Activated CD4-positive, alpha-beta T cell treated with anti-CD3 and anti-CD28 coated beads, Interleukin-2, amount 50 U/mL, for 4 hours (primary cell): ENCODE measurements at places on chromosomes 5 and 9.

GRCh38 chr9:69919461-69920061 is 98.9 kb downstream of the CFAP95 start:
- DNase-seq = no peak

- no peak for DNase-seq
Observed at GRCh38 chr9:18330401-18331309, 143.3 kb upstream of the ADAMTSL1 start.

DNA sequence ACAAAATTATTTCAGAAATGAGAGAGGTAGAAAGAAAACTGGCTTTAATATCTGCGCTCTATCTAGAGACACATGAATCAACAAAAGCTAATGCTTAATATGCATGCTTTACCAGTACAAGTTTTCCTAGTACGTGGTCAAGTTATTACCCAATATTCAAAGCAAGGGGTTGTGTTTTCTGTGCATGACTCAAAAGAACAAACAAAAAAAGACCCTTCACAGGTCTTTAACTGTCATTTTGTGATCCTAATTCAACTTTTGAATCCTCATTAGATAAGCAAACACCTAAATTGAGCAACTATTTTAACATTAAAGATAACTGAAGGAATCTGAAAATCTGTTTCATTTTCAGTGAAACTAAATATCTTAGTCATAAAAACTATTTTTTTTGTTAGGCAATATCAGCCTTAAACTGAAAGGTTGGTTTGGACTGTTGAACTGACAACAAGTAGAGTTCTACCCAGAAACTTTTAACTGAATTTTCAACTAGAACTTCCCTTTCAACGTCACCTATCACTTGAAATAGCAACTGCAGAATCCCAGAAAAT is 12.5 kb downstream of the ST8SIA4 start:
- DNase-seq = no peak

- DNase-seq = no peak
Observed at GRCh38 chr9:81182431-81182830, 506.9 kb downstream of the TLE1 start.

DNA sequence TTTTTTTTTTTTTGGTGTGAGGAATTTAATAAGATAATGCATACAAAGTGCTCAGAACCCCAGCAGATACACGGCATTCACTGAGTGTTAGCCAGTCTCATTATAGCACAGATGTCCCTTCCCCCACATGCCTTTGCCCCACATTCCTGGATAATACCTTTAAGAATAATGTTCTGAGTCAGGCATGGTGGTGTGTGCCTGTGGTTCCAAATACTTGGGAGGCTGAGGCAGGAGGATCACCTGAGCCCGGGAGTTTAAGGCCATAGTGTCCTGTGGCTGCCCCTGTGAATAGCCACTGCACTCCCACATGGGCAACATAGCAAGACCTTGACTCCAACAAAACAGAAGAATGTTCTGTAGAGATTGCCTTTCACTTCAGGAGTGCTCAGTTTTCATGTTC is 24.2 kb upstream of the ANKRD18A start:
- DNase-seq = no peak

- DNase-seq = no peak
Observed at GRCh38 chr5:106732624-106733023, 938.1 kb downstream of the EFNA5 start.

DNA sequence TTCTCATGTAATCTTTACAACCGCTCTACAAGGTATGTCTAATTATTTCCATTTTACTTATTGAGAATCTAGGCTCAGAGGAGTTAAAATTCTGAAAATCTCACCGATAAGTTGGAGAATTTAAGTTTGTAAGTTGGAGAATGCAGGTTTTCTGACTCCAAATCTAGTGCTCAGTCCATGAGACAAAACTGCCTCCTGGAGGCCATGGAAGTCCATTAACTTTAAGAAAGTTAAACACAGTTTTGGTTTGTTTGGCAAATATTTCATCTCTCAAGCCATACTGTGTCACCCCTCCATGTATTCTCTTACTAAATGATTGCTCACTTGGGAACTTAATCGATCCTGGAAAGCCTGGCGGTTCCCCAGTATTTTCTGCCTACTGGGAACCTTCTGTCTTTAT is 52.6 kb downstream of the INIP start:
- DNase-seq = no peak

DNA sequence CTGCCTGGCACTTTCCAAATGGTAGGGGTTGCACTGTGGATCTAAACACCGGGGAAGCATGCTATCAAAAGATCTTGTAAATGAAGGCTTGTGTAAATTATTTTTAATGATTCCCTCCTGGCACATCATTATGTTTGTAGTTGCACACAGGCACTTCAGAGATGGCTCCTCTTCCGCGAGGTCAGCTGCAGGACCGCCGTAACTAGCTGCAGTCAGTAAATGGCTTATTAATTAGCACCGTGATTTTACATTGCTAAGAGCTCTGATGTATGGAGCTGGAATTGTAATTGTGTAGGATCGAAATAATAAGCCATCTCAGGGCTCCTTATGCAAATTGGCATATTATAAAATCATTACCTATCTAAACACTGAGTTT is 397.6 kb upstream of the IRX1 start:
- DNase-seq = no peak

- no peak for DNase-seq
Observed at GRCh38 chr5:132026516-132027008, 15.1 kb upstream of the ACSL6 start.

DNA sequence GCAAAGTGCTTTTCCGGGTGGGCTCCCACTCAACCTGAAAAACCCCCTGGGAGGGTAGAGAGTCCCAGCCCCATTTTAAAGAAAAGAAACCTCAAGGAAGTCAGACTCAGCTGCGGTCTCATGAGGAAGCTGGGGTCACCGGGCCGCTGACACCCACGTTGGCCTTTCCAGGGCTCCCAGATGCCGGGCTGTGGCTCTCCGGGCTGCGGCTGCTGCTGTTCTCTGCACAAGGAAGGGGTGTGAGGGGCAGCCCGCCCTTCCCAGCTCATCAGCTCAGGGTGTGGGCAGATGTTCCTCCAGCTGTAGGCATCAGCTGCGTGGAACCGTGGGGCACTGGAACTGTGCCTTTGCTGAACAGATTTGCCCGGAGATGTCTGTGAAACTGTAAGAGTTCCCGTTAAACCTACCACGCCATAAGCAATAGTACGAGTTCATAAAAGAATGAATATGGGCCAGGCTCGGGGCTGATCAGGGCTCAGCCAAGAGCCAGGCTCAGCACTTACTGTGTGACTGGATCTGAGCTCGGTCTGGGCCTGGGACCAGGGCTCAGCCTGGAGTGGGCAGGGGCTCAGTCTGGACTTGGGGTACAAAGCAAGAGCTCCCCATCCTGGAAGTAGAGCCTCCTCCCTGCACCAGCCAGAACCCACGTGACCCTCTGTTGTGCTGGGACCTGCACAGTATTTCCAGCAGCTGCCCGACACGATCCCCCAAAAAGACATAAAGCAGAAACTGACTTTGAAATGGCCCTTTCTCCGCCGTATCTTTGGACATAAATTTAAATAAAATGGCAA is 130.2 kb upstream of the PPP1R26 start:
- no peak for DNase-seq

- no peak for DNase-seq
Observed at GRCh38 chr9:2496169-2496568, 125.4 kb upstream of the VLDLR start.

GRCh38 chr9:8268881-8269280 is 469.3 kb upstream of the DMAC1 start:
- no peak for DNase-seq

DNA sequence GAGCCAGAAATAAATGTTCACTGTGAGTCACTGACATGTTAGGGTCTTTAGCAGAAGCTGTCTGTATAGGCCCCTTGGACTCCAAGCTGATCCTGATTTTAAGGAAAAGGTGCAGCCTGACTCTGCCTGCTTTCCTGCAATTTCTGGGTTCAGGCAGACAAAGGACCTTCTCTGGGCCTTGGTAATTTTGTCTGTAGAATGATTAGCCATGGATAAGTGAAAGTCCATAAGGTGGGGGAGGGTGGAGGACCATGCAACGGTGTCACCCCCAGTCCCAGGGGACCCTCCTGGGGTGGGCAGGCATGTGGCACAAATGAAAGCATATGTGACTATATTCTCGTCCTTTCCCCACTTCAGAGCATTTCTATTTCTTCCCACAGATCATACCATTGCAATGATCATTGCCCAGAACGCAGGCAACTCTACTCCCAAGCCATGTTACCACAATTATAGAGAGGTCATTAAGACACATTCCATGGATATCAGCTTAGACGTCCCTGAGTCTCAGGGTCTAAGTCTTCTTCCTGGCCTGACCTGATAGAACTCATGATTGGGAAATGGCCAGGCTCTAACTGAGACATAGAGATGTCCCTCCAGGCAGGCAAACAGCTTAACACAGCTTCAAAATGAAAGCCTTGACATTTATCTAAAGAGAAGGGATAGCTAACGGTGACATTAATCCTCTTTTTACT is 157.9 kb upstream of the ALDH1B1 start:
- DNase-seq = no peak

DNA sequence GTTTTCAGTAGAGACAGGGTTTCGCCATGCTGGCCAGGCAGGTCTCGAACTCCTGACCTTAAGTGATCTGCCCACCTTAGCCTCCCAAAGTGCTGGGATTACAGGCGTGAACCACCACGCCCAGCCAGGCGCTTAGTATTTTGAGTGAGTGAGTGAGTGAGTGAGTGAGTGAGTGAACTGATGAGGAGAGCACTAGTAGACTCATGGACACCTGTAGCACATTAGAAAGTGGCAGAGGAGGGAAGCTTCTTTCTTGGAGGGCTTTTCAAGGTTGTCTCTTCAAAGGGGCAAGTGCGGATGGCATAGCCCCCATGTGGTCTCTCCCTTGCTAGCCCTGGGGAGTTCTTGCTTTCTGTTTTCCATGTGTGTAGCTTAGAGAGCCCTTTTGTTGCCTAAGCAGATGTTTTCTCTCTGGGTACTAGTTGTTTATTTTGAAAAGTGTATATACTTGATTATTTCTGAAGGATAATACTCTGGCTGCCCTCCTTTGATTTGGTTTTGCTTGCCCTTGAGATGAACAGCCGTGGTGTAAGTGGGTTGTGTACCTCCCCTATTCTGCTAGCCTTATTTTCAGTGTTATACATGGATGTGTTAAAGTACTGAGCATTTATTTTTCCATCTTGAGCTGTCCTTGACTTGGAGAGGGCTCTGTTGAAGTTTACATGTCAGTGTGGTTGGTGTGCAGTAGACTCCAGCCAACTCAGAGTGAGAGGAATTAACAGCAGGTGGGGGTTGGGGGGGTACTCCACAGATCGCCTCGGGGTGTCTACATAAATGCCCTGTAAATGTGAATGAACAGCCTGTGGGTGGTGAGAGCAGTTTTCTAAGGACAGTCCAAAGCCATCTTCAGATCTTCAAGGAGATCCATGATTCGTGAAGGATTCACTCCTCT is 35.5 kb downstream of the PRRC2B start:
- DNase-seq = no peak
